ENCODE measurements at places on chromosomes 3 and 15.

GRCh38 chr3:133494469-133494868 is 79.0 kb upstream of the CDV3 start:
- no peak for DNase-seq

GRCh38 chr3:132164469-132165092 is 129.8 kb upstream of the CPNE4 start:
- no peak for DNase-seq

DNA sequence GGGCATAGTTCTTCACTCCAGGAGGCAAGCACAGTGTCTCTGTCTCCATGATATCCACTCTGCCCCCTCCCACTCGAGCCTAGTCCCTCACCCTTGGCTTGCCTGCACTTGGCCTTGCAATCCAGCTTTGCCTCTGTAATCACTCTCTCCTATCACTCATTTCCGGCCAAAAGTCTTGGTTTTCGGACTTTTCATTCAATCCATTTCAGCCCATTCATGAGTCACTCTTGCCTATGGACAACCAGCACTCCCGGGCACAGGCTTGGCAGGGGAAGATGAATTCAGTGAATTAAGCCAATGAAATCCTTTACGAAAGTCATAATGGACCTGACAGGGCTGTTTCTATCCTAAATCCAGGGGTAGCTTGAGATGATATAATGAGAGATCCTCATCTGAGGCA is 21.7 kb downstream of the DAZL start:
- no peak for DNase-seq

GRCh38 chr15:25345943-25346342 is 92.9 kb downstream of the UBE3A start:
- no peak for DNase-seq

DNA sequence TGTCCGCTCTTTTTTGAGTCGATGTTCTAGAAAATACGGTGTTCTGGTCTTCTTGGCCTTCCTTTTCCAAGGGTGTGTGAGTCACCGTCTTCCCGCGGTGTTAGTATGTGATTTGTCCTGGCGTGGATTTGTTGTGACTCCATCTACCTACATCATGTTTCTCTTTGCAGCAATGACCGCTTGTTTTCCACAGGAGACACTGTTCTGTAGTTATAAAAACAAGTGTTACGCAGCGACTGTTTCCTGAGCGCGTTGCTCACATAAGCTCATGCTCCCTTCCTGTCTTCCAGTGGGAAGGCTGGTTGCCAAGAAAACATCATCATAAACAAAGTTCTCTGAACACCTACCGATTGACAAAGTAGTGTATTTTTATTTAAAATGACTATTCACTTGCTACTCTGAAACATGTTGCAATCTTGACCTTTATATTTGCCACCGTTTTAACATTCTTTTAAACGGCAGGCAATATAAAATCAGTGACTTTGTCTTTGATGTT is 19.0 kb downstream of the USP13 start:
- no peak for DNase-seq

- DNase-seq: no peak
Measured at GRCh38 chr15:80194914-80195313, 42.1 kb downstream of the FAH start.

DNA sequence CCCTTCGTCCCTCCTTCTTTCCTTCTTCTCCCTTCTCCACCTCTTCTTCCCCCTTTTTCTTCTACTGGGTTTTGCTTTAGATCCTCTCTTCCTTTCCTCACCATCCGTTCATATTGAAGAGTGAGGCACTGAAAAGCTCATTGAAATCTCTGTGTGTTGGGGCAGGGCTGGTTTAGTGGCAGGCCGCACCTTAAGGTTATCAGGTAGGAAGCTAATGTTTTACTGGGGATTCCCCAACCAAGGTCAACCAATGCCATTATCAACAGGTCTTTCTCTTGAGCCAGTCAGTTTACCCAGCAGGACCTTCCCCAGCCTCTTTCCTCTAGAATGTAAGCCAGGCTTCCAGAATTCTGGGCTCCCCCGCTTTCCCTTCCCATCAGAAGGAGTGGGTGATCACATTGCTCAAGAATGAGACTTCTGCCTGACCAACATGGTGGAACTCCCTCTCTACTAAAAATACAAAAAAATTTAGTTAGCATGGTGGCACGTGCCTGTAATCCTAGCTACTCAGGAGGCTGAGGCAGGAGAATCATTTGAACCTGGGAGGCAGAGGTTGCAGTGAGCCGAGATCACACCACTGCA is 11.5 kb upstream of the VPS8 start:
- no peak for DNase-seq

DNA sequence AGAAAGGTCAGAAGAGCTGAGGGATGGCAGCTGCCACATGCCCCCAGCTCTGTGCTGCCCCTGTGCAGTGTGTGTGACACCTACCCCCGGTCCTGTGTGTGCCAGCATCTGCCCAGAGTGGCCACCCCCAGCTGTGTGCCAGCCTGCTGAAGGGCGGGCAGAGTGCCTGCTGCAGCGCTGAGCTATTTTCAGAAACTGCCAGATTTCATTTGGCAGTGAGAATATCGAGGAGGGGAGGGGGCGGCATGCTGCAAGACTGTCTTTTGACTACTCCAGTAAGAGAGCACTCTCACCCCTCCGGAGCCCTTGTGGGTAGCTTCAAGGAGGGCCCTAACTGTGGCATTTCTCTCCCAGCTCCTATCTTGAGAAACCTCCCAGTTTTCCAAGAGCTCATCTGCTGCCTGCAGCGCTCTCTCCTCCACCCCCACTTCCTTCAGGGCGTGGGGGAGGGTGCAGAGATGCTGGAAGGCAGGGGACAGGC is 25.2 kb upstream of the DOCK3 start:
- DNase-seq: no peak
